ENCODE measurements at places on chromosomes 1 and 21.
A peak's percentile ranks its signal among the peaks of the same experiment; 100 is the strongest.

- no peak for DNase-seq
Observed at GRCh38 chr1:114482585-114482984, 28.4 kb downstream of the TRIM33 start.

DNA sequence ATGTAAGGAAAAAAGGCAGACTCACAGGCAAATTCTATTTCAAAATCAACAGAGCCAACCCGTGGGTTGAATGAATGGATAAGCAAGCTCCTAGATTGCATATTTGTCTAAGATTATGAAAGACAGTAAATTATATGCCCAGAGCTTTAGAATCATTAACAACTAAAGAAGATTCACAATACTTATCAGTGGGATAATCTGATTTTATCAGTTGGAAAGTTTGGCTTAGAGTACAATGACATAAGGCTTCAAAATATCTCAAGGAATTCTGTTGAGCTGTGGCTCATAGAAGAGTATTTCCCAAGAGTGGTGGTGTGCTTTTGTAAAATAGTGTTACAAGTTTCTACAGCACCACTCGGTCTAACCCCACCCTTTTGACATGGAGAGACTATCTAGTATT is 85.5 kb downstream of the ADAMTS1 start:
- DNase-seq = no peak

DNA sequence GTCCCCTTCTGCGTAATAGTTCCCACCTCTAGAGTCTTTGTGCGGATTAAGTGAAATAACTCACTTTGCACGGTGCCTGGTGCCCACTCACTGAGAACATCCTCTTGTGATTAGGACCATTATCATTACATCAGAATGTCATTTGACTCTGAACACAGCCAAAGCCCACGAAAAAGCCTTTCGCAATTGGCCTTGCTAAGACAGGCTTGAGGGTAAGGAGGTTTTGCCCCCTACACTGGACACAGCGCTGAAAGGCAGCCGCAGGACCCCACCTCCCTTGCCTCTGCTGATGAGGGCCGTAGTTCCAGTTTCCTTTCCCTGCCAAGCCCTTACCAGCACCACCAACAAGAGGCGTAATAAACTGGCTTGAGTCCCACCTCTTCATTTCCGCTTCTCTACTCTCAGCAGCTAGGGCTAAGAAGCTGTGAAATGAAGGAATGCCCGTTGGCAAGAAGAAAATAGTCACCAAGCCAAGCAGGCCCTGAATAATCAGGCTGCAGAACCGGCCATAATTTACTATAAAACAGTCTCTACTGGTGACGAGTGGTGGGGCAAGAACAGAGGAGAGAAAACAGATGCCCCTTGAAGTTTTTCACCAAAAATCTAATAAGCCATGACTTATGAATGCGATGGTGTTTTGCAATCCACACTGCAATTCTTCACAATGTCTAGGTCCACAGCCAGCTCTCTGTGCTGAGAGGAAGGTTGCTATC is 53.1 kb downstream of the SH3GLB1 start:
- peak; percentile 25 for DNase-seq

GRCh38 chr1:18972531-18972930 is 16.1 kb upstream of the IFFO2 start:
- no peak for DNase-seq

- DNase-seq = no peak
Observed at GRCh38 chr1:218496561-218496960, 151.4 kb downstream of the TGFB2 start.

- no peak for DNase-seq
Observed at GRCh38 chr1:2132222-2133038, 62.1 kb downstream of the FAAP20 start.

DNA sequence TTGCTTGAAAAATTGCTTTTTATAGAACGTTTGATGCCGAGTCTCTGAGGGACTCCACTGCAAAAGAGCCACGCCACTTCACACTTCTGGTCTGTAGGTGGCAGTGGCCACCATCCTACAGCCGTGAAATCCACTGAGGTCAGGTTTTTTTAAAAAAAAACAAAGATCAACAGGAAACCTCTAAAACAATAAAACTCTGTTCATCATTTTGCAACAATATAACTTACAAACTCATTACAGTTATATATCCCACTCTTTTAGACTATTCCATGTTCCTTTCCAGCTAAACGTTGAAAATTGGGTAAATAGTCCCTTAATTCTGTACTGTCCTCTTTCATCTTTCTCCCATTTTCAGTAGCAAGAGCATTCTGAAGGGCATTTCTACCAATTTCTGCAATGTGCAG is 64.6 kb upstream of the FMN2 start:
- peak; percentile 46 for DNase-seq

- no peak for DNase-seq
Observed at GRCh38 chr1:32900371-32900955, 726 bp downstream of the TMEM54 start.

GRCh38 chr1:222373216-222373615 is 174.7 kb downstream of the HHIPL2 start:
- DNase-seq = no peak

DNA sequence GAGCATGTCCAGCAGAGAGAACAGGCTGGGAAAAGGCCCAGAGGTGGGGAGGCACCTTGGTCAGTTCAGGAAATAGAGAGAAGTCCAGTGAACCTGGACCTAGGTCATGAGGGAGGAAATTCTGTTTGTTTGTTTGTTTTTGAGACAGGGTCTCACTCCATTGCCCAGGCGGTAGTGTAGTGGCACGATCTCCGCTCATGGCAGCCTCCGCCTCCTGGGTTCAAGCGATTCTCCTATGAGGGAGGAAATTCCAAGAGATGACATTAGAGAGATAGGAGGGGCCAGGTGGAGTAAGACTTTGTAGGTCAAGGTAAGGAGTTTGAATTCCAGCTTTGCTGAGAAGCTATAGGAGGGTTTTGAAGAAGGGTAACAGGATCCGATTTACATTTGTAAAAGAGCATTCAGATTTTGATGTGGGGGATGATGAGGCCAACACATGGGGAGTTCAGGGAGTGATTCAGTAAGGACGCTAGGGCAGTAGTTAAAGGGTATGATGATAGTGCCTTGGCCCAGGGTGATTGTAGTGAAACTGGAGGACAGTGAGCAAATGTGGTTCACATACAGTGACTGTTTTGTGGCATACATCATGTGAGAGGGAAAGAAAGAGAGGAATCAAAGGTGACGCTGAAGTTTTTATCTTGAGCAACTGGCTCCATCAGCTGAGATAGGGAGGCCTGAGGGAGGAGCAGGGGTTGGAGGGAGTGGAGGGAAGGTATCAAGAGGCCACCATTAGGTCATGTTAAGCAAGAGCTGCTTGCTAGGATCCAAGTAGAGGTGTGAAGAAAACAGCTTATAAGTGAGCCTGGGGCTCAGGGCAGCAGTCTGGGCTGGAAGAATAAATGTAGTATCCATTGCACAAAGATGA is 8.3 kb upstream of the TRABD2B start:
- no peak for DNase-seq

DNA sequence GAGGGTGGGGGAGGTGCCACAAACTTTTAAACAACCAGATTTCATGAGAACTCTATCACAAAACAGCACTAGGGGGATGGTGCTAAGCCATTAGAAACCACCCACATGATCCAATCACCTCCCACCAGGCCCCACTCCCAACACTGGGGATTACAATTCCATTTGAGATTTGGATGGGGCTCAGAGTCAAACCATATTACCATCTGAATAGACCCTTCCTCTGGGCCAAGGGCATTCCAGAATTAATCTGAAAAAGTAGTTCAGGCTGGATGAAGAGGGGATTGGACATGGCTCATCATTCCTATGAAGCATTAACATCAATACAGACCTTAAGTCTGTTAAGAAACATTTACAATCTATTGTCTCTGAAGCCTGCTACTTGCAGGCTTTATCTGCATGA is 149.9 kb upstream of the DNAH14 start:
- DNase-seq = no peak

- DNase-seq = no peak
Observed at GRCh38 chr1:174874331-174875053, 125.3 kb upstream of the CACYBP start.

DNA sequence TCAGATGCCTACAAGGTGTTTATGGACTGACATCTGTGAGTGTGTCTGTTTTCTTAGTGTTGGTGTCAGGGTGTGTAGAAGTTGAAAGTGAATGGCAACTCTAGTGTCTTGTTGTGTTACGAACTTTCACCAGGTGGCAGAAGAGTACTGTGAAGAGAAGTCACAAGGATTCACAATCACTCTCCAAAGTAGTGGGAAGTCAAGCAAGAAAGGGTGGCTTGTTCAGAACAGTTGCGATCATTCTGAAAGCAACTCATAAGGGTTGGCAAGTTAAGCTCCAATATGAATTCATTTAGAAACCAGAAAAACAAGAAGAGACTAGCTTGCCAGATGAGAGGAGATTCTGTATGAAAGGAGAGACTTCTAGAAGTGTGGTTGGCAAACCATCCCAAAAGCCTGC is 86.1 kb downstream of the FASLG start:
- DNase-seq = peak; percentile 22
